ENCODE measurements at places on chromosomes 4 and X. TPM values are rescaled to one million over a fixed set of nuclear protein-coding genes. Genes with fewer than 3 reads are reported as not detected.

GRCh38 chr4:52507774-52508173, 151.3 kb downstream of the USP46 start:
- no peak for DNase-seq

EDNRA gene
- total RNA-seq, result 1.8 TPM

DNA sequence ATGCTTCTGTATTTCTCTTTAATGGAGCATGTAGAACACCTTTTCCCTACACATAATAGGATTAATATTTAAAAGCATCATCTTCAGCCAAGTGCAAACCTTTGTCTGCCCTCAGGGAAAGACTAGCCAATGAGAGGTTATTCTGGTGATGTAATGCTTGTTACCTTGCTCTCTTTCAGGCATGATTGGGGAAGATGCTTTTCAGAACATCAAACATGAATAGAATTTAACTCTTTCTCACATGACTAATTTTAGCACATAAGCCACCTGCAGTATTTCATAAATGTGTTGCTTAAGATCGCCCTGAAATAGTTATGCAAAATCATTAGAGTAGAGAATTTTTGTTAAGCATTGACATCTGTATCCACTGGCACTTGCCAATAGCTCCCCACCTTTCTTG, 10.7 kb upstream of the EPGN start:
- DNase-seq, result no peak

NAA11 gene
- total RNA-seq, result not detected

UFSP2 gene
- total RNA-seq, result 32.1 TPM

DNA sequence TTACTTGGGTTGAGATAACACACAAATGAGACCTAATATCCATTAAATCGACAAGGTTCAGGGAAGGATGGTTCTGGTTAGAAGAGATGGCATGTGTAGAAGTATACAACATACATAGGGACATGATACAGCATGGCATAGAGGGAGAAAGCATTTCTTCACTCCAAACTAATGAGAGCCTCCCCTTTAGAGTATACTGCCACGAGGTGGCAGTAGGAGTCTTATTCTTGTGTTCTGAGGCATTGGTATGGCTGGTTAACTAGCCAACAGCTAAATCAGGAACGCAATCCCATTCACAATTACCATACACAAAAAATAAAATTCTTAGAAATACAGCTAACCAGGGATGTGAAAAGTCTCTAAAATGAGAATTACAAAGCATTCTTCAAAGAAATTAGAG, 29.1 kb upstream of the TRO start:
- no peak for DNase-seq

- DNase-seq, result no peak
These were observed 66.1 kb upstream of the WDR1 start for GRCh38 chr4:10182446-10183424.

FRMD7 gene
- 0.10 TPM for total RNA-seq

TEX11 gene
- not detected for total RNA-seq

DNA sequence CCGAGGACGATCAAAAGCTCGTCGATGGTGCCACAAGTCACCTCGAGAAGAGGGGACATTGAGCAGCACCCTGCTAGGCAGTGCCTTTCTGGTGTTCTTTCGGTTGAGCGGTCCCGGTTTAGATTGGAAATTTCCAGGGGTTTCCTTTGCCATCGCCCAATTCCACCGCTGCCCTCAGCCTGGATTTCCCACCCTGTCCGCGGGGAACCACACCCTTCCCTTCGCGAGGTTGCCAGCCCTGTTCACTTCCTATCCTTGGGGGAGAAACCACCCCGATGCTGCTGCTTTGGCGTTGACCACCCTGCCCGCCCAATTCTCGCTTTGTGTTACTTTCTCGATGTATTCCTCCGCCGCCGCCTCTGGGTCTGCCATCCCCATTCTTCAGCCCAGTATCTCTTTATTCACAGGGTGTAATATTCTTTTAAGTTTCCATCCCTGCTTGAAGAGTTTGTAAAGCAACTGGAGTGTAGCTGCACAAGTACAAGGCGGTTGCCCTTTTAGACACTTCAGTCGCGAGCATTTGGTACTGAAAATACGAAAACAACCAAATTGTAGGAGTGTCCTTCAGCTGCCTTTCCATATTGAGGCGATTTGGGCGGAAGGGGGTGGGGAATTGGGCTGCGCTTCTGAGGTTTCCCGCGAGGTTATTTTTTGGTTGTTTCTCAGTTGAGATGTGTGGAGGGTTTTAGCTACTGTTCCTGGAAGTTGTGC, 1.1 kb downstream of the OGT start:
- peak; percentile 67 for DNase-seq

DNA sequence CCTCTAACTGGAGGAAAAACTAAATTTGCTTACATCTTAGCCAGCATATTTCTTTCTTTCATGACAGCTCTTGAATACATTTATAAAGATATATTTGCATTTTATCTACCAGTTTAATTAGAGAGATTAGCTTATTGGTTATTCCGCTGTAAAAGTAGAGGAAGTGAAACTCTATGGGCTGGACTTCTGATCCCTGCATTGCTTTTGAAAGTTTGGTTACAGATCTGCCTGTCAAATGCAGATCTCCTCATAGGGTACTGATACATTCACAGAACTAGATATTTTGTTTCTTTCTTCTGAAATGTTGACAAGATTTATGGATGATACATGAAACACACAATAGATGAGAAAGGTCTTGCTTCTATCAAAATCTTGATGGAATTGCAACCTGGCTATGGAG, 581.4 kb upstream of the AADAT start:
- no peak for DNase-seq

- DNase-seq, result no peak
These were observed 640.0 kb upstream of the BOD1L1 start for GRCh38 chr4:14267373-14268060.

DNA sequence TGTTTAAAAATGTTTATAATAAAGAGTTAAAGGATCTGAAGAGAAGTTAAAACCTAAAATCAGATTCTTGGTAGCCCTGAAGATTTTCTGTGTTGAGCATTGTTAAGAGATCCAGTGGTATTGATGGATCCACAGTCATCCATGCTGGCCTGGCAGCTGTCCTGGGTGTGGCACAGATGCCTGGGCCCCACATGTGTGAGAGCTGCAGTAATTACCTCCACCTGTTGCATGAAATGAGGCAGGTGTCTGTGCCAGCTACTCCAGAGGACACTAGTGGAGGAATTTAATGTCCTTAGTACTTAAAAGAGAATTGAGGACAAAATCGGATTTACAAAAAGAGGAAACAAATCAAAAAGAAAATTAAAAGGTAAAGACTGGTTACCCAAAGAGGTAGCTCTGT, 44.0 kb downstream of the MGST2 start:
- no peak for DNase-seq

OTUD4 gene
- total RNA-seq, result 53.6 TPM

DNA sequence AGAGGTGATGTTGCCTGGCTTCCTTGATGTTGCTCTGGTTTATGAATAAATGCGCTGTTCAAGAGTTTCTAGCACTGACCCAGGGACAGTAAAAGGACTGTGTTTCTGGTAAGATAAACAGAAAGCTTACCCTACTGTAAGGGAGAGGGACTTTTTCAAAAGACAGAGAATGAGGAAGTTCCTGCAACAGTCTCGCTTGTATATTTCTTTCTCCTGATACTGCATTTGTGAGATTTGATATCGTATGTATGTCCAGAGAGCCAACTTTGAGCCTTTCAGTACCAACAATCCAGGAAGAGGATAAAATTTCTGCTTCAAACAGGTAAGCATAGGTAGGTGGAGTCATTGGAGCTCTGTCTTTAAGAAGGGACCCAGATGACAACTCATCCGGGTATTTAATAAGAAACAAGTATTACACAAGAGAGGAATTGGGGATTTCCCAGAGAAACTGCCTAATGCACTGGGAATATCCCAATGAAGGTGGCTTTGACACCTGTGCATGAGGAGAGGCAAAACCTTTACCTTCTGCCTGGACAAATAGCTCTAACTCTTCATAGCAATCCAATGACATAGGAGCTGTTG, 773 bp downstream of the DAPP1 start:
- no peak for DNase-seq

RIPPLY1 gene
- total RNA-seq, result 0.30 TPM

DNA sequence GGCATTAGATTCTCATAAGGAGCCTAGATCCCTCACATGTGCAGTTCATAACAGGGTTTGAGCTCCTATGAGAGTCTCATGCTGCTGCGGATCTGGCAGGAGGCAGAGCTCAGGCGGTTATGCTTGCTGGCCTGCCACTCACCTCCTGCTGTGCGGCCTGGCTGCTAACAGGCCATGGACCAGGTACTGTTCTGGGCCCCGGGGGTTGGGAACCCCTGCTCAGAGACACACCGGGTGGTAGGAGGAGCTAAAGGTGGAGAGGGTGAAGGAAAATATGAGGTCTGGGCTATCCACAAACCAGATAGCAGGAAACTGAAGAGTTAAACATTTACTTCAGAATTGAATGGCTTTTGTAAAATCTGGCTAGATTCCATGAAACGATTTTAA, 5.9 kb upstream of the F11 start:
- DNase-seq, result no peak

GRCh38 chr4:4608214-4608537, 66.3 kb upstream of the STX18 start:
- DNase-seq, result no peak

DNA sequence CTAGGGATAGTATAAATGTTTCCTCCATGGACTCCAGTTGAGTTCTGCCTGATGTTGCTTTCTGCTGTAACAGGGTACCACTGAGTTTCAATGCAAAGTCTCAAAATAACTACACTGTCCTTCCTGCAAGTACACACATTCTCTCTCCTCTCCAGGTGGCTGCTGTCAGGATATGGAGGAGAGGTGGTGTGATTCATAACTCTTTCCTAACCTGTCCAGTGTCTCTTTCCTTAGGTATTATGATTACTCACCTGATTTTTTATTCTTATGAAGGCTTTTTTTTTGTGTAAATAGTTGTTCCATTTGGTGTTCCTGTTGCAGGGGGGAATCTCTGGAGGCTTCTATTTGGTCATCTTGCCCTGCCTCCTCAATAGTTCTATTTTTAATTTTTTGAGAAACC, 39.8 kb upstream of the POF1B start:
- no peak for DNase-seq

- no peak for DNase-seq
These were observed 229.6 kb upstream of the PGRMC2 start for GRCh38 chr4:128517096-128517738.

DNA sequence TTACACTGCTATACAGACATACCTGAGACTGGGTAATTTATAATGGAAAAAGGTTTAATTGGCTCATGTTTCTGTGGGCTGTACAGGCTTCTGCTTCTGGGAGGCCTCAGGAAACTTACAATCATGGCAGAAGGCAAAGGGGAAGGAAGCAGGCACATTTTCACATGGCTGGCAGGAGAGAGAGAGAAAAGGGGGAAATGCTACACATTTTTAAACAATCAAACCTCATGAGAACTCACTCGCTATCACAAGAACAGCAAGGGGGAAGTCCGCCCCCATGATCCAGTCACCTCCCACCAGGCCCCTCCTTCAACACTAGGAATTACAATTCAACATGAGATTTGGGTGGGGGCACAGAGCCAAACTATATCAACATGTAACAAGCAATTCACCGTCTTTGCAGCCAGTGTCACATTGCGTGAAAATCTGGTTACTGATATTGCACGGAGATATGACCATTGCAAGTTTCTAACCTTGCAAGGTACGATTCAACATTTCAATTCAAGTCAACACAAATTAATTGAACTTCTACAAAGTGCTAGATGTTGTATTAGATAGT, 61.7 kb upstream of the RELL1 start:
- no peak for DNase-seq

- no peak for DNase-seq
These were observed 73.8 kb upstream of the DCLK2 start for GRCh38 chr4:150004481-150004880.

- no peak for DNase-seq
These were observed 51.0 kb upstream of the CDKN2AIP start for GRCh38 chr4:183393446-183393845.

LIMCH1 gene
- 182 TPM for total RNA-seq

GRCh38 chrX:11386001-11386523, 92.8 kb downstream of the AMELX start:
- peak; percentile 13 for DNase-seq

DNA sequence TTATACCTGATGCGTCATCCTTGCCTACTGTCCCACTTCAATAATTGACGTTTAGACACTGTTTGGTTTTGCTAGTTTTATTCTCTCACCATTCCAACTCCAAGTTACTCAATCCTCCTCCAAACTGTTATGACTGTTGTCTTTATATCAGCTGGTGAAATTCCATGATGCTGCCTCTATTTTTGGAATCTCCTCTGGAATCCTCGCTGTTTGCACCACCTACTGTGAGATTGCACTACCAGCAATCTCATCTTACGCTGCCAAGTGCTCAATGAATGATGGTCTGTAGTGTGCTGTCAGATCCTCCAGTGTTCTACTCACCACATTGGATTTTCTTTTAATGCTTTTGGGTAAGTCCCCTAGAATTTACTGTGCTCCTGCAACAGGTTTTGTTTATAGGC, 13.2 kb upstream of the PCDH18 start:
- DNase-seq, result no peak

DNA sequence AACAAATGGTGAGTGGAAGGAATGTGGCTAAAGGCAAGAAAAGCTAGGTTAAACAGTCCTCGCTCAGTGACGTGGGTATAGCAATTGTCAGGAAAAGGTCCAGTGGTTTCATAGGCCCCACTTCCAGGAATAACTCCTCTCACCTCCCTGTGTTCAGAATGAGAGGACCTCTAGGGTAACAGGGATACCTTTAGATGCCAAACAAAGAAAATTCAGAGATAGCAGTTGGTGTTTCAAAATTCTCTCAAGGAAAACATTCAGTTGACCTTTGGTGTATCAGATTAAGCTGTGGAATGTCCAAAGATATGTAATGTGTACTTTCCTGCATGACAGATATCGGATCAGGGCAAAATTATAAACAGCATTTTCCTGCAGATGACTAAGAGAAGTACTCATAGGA, 155.9 kb downstream of the ARHGAP6 start:
- no peak for DNase-seq
